ENCODE measurements at places on chromosomes 6 and 20.
A peak's percentile ranks its signal among the peaks of the same experiment; 100 is the strongest.

DNA sequence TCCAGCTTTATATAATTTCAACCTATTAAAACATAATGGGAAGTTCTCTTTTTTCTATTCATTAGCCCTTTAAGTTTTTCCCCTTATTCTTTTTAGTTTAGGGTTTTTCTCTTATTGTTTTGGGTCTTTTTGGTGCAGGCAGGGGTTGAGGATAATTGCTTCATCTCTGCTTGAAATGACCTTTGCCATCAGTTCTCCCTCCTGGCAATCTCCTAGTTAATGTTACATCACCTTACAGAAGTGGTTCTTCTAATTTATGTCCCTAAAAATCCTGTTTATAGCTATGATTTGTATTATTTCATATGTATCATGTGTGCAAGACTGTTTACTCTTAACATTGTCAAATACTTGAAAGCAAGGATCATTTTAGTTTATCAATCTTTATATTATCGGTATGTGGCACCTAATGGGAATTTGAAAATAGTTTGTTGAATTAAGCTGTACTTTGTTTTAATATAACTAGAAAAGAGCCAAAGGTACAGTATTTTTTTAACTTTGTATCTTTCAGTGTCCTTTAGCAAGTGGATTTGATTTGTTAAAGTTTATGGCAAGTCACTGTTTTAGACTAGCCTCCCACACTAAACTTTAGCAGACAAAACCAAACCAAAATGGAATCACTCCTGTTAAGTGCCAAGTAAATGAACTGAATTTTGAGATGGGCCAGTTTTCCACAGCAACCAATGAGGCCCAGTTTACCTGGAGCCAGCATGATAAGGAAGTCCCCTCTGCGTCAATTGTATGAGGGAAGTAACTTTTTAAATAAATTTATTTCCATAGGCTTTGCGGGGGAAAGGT is 26.6 kb upstream of the RUNX2 start:
- no peak for DNase-seq

DNA sequence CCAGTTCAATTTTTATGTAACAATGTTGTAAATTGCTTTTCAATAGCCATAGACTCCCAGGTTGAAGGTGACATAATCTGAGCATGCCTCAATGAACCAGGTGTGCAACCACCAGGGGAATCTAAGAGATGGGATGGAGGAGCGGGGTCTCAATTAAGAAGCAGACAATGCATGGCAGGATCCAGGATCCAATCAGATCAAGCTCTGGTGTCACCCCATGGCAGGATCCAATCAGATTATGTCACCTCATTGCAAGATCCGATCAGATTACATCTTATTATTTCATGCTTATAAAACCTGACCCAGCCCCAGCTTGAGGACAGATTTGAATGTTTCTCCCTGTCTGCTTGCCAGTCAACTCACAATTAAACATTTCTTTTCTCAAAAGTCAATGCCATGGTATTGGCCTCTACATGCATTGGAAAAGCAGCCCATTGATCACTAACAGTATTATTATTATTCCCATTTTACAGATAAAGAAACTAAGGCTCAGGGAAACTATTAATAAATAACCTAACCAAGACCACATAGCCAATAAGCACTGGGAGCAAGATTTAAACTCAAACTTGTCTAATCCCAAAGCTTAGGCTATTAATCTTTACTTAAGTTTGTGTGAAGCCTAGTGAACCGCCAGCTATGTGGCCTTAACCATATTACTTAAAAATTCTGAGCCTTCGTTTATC is 14.3 kb upstream of the SIRT5 start:
- no peak for DNase-seq

GRCh38 chr6:33467091-33467490 is 12.7 kb downstream of the ZBTB9 start:
- DNase-seq, result no peak

DNA sequence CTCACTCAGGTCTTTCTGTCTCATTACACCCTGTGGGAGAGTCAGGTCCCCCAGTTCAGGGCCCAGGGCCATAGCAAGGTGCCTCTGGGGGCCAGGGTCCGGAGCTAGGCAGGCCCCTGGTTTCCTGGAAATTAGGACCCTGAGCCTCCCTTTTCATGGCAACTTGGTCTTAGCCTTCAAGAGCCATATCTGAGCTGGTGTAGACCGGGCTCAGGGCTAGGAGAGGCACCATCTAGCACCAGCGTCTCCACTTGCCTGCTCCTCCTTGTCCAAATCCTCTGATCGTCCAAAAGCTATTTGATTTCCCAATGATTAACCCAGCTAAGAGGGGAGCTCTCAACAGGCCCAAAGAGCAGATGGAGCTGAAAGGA is 5.6 kb downstream of the MDFI start:
- DNase-seq, result no peak

- DNase-seq, result no peak
Measured at GRCh38 chr20:31806564-31807355, 12.4 kb upstream of the MYLK2 start.

DNA sequence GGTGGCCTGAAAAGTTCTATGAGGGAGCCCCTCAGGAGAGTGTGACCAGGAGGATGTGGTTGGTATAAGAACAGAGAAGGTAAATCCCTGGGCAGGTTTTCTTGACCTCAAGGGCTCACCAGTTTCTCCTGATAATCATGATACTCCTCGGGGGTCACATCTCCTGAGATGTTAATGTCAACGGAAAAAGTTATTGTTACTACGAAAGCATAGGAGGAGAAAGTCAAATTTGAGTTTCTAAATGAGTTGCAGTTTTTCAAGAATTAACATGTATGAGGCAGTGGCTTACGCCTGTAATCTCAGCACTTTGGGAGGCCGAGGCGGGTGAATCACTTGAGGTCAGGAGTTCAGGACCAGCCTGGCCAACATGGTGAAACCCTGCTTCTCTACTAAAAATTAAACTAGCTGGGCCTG is 23.4 kb downstream of the MGME1 start:
- no peak for DNase-seq

GRCh38 chr6:81633391-81633790 is 119.1 kb downstream of the TENT5A start:
- no peak for DNase-seq

DNA sequence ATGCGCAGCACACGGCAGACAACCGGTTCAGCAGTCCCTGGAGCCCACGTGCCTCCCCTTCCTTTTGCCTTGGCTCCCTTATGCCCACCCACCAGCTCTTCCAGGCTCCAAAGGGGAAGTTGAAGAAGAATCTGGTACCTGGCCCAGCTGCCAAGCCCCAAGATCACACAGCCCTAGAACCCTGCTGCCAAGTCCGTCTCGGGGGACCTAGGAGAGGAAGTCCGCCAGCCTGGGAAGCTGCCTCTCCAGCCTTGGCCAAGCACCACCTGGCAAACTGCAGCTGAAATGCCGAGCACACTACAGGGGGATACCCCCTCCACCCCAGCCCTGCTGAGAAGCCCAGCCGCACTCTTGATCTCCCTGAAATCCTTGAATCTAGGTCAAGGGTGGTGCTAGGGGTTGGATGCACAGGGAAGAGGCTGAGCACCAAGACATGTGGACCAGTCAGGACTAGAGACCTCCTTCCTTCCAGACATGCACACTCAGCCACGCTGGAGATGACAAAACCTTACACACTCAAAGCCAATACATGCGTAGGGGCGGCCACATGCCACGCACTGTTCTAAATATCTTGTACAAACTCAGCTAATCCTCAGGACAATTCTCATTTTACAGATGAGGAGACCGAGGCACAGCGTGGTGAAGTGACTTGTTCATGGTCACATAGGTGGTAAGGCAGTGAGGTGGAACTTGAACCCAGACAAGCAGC is 124.1 kb downstream of the PREX1 start:
- DNase-seq, result no peak

DNA sequence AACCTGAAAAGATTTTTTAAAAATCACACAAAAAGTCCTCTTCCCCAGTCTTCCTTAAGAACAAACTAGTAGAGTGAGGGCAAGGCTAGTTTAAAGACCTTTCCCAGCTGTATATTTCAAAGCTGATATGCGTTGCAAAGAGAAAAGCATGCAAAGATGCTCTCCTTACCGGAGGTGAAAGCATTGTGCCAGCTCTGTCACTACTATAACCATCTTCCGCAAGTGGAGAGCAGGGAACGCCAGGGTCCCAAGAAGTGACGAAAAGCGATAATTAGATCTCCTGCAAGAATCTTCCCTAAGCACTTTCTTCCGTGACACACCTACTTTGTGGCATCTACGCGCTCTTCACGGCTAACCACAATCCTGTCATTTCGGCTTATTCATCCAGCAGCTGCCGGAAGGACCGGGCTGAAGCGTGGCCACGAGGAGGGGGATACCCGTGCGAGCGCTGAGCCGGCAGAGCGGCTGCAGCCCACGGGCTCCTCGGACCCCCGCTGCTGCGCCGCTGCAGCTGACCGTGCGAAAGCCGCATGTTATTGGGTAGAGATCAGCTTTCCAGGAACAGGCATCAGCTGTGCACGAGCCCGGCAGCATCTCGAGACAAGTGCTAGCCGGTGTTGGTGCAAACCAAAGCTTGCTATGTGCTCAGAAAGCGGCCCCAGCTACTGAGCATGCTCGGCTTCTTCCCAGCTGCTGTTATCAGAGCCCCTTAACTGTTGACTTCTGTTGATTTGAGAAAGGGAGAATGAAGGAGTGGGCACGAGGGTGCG is 57.2 kb upstream of the ARHGAP18 start:
- peak; percentile 48 for DNase-seq

- no peak for DNase-seq
Measured at GRCh38 chr20:37539424-37539823, 11.7 kb upstream of the BLCAP start.

DNA sequence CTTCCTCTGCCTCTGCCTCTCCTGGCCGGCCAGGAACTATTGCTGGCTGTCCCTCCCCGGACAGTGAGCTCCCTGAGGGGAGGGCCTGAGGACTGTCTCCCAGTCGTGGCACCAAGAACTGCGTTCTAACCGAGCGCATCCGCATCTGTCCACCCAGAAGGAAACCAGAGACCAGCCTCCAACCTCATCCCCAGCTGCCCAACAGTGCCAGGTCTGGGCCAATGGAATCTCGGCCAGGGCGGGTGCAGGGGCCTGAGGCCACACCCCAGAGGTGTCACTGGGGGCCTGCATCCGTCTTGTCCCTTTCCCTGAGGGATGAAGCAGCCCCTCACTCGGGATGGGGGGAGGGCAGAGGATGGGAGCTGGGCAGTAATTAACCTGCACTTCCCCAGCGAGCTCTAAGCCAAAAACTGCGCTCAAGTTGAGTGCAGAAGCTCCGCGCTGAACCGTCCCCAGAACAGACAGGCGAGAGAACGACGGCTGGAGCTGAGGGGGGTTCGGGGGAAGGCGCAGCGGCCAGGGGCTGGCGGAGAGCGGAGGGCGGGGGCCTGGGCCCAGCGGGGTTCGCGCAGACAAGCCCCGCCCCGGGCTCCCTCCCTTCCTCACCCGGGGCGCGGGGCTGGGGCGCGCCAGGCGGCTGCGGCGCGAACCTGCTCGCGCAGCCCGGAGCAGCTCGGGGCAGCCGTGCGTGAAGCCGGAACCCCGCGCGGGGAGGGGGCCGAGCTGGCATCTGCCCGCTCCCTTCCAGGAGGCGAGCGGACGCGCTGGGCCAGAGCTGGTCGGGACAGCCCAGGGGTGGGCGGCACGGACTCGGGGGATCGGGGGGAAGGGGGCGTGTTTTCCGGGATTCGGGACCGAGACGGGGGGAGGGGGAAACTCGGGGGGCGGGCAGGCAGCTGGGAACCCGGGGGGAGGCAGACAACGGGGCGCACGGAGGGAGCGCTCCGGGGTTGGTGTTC is 1.4 kb downstream of the TFEB start:
- peak; percentile 38 for DNase-seq

- DNase-seq, result no peak
Measured at GRCh38 chr6:18415671-18416340, 28.7 kb downstream of the RNF144B start.

GRCh38 chr6:132675749-132676148 is 16.8 kb upstream of the TAAR1 start:
- DNase-seq, result no peak

GRCh38 chr20:47325242-47325641 is 31.3 kb downstream of the ZMYND8 start:
- DNase-seq, result no peak

DNA sequence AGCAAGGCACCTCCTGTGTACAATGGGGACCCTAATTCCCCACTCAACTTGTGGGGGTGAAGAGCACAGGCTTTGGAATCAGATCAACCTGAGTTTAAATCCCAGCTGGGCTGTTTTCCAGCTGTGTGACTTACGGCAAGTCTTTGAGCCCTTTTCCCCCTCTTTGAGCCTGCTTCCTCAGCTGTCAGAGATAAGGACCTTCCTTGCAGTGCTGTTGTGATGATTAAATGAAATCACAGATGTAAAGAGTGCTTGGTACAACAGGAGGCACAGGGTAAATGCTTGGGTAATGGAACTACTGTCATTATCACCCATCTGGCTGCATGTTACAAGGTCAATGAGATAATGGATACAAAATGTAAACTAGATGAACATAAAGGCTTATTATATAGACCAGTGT is 3.2 kb downstream of the SNX21 start:
- no peak for DNase-seq

DNA sequence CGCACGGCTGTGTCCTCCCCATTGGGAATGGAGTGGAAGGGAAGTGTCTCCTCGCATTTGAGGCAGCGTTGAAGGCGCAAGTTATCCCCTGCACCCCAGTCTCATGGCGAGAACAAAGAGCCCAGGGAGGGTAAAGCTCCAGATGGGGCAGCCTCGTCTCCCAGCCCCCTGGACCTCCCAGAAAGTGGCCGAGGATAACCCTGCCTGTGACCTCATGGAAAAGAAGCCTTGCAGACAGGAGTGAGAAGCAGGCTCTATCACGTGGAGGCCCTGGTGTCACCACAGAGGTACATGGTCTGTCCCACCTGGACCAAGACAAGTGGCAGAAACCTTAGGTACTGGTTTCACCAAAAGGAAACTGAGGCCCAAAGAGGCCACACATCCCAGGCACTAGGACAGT is 134.8 kb upstream of the RPS6KA2 start:
- DNase-seq, result no peak

DNA sequence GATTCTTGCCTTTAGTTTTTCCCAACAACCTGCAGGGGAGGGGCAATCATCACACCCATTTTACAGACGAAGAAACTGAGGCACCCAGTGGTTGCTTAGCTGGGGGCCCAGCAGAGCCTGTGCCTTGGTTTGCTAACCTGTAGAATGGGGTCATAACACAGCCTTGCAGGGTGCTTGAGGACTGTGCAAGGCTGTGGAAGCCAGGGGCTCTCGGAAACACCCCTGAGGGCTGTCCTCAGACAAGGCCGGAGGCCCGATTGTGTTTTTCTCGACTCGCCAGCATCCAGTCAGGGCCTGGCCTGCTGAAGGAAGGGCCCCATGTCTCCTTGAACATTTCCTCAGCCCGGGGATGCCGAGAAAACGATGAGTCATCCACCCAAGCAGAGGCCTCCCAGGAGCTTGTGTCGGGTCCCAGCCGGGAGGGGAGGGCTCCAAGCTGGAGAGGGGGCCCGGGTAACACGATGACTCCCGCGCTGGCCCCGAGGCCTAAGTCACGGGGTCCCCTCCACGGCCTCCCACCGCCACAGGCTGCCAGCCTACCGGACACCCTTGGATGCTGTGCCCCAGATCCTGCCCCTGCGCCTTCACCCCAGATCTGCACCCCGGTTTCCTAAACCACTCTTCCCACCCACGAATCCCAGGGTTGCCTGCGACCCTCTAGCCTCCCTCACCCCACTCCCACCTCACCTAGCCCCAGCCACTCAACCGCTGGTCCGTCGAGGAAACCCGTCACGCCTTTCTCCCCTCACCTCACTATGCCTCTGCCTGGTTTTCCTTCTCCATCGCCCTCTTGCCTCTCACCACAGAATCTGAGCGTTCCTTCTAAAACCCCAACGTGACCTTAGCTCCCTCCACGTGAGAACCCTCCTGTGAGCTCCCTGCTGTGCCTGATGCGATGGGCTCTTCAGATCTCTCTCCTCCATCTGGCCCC is 10.6 kb downstream of the NOL4L start:
- DNase-seq, result peak; percentile 28

GRCh38 chr20:51740838-51741237 is 27.4 kb downstream of the ATP9A start:
- no peak for DNase-seq

GRCh38 chr6:169858935-169859351 is 107.5 kb downstream of the ERMARD start:
- DNase-seq, result no peak
